ENCODE measurements at places on chromosomes 7 and 10.

DNA sequence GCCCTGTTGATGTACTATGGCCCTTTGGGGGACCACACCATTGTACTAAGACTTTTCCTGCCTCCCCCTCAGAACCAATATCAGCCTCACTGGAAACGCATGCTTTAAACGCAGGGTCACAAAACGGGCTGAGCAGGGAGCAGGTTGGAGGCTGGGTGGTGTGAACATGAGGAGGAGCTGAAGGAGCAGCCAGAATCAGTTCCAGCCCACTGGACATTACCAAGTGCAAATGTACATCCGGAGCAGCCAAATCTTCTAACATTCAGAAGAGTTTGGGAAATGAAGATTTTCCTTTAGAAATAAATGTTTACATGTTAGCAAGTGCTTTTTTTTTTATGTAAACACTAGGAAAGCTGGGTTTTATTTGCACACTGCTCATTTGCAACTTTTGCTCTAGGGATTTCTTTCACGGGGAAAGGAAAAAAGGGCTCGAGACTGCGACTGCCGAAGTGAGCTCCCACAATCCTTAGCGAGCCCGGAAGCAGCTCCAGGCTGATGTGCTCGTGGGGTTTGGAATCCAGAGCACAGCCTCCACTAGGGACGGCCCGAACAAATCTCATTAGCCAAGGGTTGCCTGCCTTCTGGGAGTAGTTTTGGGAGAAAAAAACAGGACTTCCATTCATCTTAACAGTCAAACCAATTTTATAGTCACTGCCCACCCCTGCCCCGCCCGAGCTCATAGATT is 108.0 kb upstream of the YAE1 start:
- peaks cover 4% of the 10 kb centered on the region for H3K4me1 ChIP-seq
- DNase-seq = no peak
- H3K27ac ChIP-seq = no peak overlapping the region
- H3K4me3 ChIP-seq = no peak overlapping the region

GRCh38 chr10:82318534-82318933 is 443.5 kb downstream of the NRG3 start:
- no peaks in the 10 kb centered on the region for H3K4me1 ChIP-seq
- H3K4me3 ChIP-seq = no peak overlapping the region
- no peak overlapping the region for H3K27ac ChIP-seq
- H3K36me3 ChIP-seq = peaks cover 5% of the 10 kb centered on the region
- DNase-seq = no peak

GRCh38 chr10:53135897-53136253 is 363.3 kb upstream of the MBL2 start:
- no peak overlapping the region for H3K4me3 ChIP-seq
- peaks cover 7% of the 10 kb centered on the region for H3K36me3 ChIP-seq
- H3K27ac ChIP-seq = no peak overlapping the region
- H3K4me1 ChIP-seq = no peaks in the 10 kb centered on the region
- H3K27me3 ChIP-seq = no peaks in the 10 kb centered on the region

GRCh38 chr7:81883801-81884393 is 114.0 kb upstream of the HGF start:
- DNase-seq = no peak
- no peak overlapping the region for H3K4me3 ChIP-seq
- H3K27me3 ChIP-seq = no peaks in the 10 kb centered on the region

GRCh38 chr7:114021135-114021534 is 102.3 kb upstream of the PPP1R3A start:
- no peaks in the 10 kb centered on the region for H3K4me1 ChIP-seq
- no peaks in the 10 kb centered on the region for H3K36me3 ChIP-seq
- H3K27me3 ChIP-seq = no peaks in the 10 kb centered on the region
- H3K27ac ChIP-seq = no peak overlapping the region
- DNase-seq = no peak

- no peaks in the 10 kb centered on the region for H3K4me1 ChIP-seq
- H3K27me3 ChIP-seq = peaks cover 16% of the 10 kb centered on the region
- no peak overlapping the region for H3K27ac ChIP-seq
- H3K4me3 ChIP-seq = no peak overlapping the region
- DNase-seq = no peak
These were observed 518.1 kb upstream of the AKR1E2 start for GRCh38 chr10:4307910-4308309.

- H3K4me1 ChIP-seq = peaks cover 64% of the 10 kb centered on the region
- H3K36me3 ChIP-seq = peaks cover 17% of the 10 kb centered on the region
- H3K27ac ChIP-seq = peak overlapping the region; percentile 97
- H3K27me3 ChIP-seq = peaks cover 6% of the 10 kb centered on the region
These were observed 27.8 kb downstream of the ENTPD1 start for GRCh38 chr10:95783741-95784140.

DNA sequence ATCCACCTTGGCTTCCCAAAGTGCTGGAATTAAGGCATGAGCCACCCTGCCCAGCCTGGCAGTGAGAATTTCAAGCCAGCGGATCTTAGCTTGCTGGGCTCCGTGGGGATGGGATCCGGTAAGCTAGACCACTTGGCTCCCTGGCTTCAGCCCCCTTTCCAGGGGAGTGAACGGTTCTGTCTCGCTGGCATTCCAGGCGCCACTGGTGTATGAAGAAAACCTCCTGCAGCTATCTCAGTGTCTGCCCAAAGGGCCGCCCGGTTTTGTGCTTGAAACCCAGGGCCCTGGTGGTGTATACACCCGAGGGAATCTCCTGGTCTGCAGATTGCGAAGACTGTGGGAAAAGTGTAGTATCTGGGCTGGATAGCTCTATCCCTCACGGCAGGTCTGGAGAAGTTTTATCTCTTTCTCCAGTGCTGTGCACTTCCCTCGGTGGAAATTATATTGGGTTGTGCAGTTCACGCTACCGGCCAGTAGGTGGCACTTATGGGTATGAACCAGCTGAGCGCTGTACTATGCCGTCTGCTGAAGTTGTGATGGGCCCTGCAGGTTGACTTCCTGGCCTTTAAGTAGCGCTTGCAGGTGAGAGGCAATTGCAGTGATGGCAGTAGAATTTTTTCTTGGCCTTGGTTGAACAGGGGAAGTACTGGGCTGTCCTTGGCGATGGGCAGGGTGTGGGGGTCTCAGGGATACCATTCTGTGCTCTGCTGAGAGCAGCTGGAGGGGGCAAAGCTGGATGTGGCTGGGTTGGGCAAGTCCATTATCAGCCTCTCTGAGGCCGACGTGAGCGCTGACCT is 138.0 kb upstream of the MTPN start:
- no peak overlapping the region for H3K27ac ChIP-seq
- DNase-seq = peak; percentile 69
- peaks cover 7% of the 10 kb centered on the region for H3K4me1 ChIP-seq
- H3K36me3 ChIP-seq = peaks cover 5% of the 10 kb centered on the region
- H3K4me3 ChIP-seq = no peak overlapping the region

DNA sequence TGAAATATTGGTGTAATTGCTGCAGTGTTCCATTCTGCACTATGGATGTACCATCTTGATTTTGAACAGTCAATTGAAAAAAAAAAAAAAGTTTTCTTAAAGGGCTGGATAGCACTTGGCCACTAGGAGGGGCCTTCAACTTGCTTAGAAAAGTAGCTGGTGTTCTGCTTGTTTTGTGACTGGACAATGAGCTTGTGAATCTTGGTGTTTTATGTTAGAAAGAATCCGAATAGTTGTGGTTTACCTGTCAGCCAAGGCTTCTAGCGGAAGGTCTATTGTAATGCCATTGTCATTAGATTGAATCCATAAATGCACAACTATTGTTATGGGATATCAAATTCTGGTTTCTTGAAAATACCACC is 77.1 kb downstream of the BMPER start:
- H3K27ac ChIP-seq = no peak overlapping the region
- H3K4me1 ChIP-seq = no peaks in the 10 kb centered on the region
- H3K27me3 ChIP-seq = peaks cover 8% of the 10 kb centered on the region
- H3K36me3 ChIP-seq = no peaks in the 10 kb centered on the region
- no peak overlapping the region for H3K4me3 ChIP-seq
- DNase-seq = no peak

DNA sequence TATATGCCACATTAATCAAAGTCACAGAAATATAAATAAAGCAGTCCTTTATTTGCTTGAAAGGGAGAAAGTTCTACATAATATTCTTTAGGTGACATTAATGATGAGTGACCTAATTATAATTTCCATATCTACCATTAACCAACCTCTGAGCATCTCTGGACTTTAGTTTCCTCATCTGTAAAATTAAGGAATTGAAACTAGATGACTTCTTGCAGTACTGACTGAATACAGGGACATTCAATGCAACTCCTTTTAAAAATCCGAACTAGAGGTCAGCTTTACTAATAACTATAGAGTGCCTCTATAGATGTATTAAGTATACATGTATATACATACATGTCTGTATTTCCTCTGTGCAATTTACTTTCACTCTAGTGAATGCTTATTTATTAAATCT is 3.9 kb downstream of the FMC1 start:
- H3K36me3 ChIP-seq = peaks cover 12% of the 10 kb centered on the region
- H3K4me3 ChIP-seq = no peak overlapping the region
- no peak overlapping the region for H3K27ac ChIP-seq
- no peak for DNase-seq
- H3K27me3 ChIP-seq = no peaks in the 10 kb centered on the region

GRCh38 chr7:25087855-25088254 is 37.2 kb downstream of the CYCS start:
- H3K4me3 ChIP-seq = no peak overlapping the region
- H3K27me3 ChIP-seq = no peaks in the 10 kb centered on the region
- no peaks in the 10 kb centered on the region for H3K36me3 ChIP-seq
- H3K27ac ChIP-seq = no peak overlapping the region

DNA sequence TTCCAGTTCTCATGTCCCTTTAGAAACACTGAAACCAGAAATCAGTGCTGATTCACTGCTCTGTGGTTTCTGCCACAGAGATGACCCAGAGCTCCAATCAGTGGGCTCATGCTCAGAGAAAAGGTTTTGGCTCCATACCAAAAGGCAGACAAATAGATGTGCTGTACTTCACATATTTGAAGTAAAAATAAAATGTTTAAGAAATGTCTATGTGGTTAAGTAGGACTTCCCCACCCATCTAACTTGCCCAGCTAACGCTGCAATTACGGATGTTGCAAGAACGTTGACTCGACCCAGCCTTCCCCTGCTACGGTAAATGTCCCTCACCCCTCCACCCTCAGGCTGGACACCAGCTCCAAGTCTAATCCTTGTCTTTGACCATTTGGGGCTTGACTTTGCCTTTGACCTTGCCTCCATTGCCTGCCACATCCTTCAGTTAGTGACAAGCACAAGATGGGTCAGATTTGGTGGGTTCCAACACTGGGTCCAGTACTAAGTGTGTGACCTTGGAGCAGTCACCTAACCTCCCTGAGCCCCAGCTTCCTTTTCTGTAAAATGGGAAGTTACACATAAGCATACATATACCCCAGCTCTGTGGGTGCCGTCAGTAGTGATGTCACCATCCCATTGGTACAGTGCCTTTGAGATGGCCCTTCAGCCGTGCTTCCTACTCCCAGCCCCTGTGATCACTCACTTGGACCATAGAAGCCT is 95.8 kb downstream of the CHST15 start:
- peaks cover 34% of the 10 kb centered on the region for H3K27me3 ChIP-seq
- no peaks in the 10 kb centered on the region for H3K36me3 ChIP-seq
- no peak overlapping the region for H3K4me3 ChIP-seq
- peak; percentile 60 for DNase-seq
- peaks cover 11% of the 10 kb centered on the region for H3K4me1 ChIP-seq
- no peak overlapping the region for H3K27ac ChIP-seq

Data from natural killer cell treated with Interleukin-12 subunit alpha and Interleukin-12 subunit beta and Interleukin-15 and Interleukin-18, amount 100 ng/mL, for 72 hours (primary cell).